ENCODE measurements at places on chromosomes 2 and 18.

- DNase-seq: no peak
Measured at GRCh38 chr2:106311041-106311370, 116.9 kb upstream of the UXS1 start.

GRCh38 chr2:88184762-88185161 is 14.6 kb downstream of the THNSL2 start:
- DNase-seq: no peak

DNA sequence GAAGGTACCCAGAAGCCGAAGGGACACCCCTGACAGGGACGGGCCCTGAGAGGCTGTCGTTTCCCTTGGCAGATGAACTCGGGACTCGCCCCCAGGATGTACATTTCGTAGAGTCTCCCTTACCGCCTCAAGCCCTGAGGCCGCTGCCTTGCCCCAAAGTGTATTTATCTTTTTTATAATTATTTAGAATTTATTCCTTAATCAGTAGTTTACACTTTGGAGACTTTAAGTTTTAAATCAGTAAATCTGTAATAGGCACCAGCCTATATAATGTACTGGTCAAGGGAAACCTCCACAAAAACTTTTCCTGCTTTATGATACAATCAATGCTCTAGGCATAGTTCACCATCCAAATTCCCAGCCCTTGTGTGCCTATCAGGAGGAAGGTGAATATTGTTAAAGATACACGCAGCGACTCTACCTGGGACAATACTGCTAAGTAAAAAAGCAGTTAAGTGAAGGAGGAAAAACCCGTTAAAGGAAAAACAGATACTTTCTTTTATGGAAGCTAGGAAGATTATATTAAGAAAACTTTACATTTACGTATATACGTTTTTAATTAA is 848 bp downstream of the VRK2 start:
- no peak for DNase-seq

GRCh38 chr2:63977904-63978303 is 41.3 kb downstream of the VPS54 start:
- peak; percentile 70 for DNase-seq
